Right lobe of liver (tissue), 6 donors: ENCODE measurements at places on chromosomes 4 and X. TPM values are rescaled to one million over a fixed set of nuclear protein-coding genes. Genes with fewer than 3 reads are reported as not detected.

The CLDN2 gene
- 42.9 TPM for total RNA-seq

The EVC2 gene
- total RNA-seq, result 0.32 TPM

The DCAF12L1 gene
- not detected for total RNA-seq

DNA sequence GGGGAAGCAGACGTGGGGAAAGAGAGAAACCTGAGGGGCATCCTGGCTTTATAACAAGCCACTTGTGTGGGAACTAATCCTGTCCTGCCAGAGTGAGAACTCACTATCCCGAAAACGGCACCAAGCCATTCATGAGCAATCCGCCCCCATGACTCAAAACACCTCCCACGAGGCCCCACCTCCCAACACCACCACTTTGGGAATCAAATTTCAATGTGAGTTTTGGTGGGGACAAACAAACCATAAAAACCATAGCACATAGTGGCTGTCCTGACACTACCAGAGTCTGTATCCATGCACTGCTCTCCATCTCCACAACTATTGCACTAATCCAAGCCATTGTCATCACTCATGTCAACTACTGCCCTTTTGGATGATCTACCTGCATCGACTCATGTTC, 28.5 kb upstream of the SEPTIN6 start:
- no peaks in the 10 kb centered on the region for H3K36me3 ChIP-seq
- no peaks in the 10 kb centered on the region for H3K27me3 ChIP-seq
- H3K27ac ChIP-seq, result no peak overlapping the region
- no peak overlapping the region for H3K4me3 ChIP-seq

- H3K36me3 ChIP-seq, result no peaks in the 10 kb centered on the region
- DNase-seq, result no peak
- H3K27ac ChIP-seq, result no peak overlapping the region
- H3K4me1 ChIP-seq, result no peaks in the 10 kb centered on the region
- no peak overlapping the region for H3K4me3 ChIP-seq
Observed at GRCh38 chrX:2766906-2767305, 15.1 kb downstream of the XG start.

DNA sequence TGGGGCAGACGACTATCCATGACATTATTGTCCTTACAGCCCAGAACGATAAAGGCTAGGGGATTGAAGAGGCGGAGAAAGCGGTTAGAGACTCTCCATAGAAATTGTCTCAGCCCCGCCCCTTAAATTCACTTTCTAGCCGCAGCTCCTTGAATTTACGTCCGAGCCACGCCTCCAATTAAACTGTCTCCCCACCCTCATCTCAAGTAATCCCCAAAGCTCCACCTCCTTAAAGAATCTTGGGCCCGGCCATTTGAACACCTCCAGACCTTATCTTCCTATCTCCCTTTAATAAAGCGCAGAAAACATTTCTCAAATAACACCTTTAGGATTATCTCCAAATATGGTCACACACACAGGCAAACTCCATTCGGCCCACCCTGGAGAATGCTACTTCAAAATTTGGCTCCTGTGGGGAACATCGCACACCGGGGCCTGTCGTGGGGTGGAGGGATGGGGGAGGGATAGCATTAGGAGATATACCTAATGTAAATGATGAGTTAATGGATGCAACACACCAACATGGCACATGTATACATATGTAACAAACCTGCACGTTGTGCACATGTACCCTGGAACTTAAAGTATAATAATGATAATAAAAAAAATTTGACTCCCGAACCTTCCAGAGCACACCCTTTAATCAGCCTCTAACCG, 7.2 kb upstream of the MAGIX start:
- peak overlapping the region; percentile 72 for H3K27ac ChIP-seq
- DNase-seq, result no peak
- no peaks in the 10 kb centered on the region for H3K36me3 ChIP-seq
- no peaks in the 10 kb centered on the region for H3K4me1 ChIP-seq
- H3K27me3 ChIP-seq, result no peaks in the 10 kb centered on the region
